ENCODE measurements at places on chromosomes 5 and 9.

DNA sequence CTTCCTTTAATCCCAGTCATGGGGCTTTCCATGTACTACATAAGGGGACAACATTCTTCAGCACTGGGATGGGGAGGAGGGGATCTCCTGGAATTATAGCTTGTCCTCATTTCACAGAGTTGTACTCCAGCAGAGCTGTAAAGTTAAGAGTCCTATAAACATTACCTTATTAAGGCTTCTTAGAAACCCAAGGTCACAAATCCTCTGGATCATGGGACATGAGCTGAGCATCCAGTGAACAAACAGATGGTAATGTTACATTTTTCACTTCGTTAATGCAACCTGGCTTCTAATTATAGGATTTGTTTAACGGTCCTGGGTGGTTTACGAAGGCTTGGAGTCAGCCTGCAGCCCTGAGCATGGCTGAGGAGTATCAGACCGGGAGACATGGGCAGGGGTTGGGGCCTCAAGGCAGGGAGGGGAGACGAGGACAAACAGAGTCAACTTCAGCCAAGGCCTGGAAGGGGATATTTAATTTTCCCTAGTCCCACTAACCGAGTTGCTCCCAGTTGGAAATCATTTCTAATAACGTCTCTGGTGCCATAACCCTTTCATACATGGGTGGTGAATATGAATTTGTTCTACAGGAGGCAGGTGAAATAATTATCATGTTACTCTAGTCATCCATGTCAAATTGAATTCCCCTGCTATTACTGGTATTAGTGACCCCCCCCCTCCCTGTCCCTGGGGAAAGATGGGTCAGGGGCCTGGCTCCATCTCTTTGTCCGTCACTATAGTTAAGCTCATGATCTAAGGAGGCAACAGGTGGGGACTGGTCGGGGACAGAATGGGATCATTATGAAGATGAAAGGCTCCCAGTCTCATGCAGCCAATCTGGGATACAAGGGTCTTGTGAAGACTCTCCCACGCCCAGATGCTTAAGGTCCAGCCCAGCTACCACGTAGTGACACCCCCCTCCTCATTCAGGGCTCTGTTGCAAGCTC is 10.7 kb upstream of the IL17B start:
- DNase-seq, result no peak

GRCh38 chr9:136587145-136587943 is 41.5 kb upstream of the NOTCH1 start:
- no peak for DNase-seq

- DNase-seq, result no peak
Observed at GRCh38 chr9:30915451-30915850, 1469.0 kb upstream of the ACO1 start.

DNA sequence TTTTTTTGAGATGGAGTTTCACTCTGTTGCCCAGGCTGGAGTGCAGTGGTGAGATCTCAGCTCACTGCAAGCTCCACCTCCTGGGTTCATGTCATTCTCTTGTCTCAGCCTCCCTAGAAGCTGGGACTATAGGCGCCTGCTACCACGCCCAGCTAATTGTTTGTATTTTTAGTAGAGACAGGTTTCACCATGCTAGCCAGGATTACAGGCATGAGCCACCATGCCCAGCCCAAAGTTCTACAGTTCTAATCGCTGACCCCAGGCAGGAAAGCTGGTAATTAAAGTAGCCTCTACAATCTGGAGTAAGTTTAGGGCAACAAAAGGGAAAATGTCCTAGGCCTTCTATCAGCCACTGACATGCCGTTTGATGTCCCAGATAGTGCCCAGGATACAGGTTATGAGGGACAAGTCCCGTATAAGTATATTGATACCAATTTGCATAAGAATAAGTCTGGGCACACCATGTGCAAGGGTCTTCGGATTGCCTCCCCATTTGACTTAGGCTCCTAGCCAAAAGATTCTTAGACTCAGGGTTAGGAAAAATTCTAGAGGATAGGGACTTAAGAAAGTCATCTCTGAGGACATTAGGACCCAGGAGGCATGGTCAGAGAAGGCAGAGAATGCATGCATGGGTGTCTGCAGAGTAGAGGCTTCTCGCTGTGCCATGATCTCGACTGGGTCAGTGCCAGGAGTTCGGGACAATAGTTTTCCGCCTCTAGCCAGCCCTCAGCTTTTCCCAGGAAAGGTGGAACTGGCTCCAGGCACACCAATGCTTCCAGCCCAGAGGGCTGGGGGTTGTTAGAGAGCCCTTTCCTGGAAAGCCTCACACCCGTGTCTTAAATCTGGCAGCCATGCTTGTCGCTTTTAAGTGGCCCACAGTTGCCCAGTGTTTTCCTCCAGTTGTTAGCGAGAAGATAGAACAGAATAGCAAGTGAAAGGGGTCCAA is 1111.1 kb downstream of the TAF11L14 start:
- no peak for DNase-seq

- DNase-seq, result no peak
Observed at GRCh38 chr9:101434998-101435397, 576 bp downstream of the ALDOB start.

GRCh38 chr5:98750693-98751092 is 22.8 kb upstream of the RGMB start:
- no peak for DNase-seq

GRCh38 chr9:99867968-99868367 is 38.5 kb upstream of the STX17 start:
- DNase-seq, result no peak

DNA sequence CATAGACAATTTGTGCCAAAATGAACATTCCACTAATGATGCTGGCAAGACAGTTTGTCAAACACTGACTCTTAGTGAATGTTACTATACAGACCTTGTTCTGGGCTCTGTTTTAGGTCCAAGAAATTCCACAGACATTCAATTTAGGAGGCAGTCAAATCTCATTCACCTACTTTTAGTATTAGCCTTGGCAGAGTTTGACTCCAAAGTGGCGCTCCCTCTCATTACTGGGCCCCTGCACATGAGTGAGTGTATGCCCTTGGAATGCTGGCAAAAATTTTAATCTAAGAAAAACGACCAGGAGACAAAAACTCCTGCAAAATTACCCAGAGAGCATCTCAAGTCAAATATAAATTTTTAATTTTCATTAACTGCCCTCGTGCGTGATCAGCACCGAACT is 94.9 kb upstream of the SLC27A6 start:
- no peak for DNase-seq

DNA sequence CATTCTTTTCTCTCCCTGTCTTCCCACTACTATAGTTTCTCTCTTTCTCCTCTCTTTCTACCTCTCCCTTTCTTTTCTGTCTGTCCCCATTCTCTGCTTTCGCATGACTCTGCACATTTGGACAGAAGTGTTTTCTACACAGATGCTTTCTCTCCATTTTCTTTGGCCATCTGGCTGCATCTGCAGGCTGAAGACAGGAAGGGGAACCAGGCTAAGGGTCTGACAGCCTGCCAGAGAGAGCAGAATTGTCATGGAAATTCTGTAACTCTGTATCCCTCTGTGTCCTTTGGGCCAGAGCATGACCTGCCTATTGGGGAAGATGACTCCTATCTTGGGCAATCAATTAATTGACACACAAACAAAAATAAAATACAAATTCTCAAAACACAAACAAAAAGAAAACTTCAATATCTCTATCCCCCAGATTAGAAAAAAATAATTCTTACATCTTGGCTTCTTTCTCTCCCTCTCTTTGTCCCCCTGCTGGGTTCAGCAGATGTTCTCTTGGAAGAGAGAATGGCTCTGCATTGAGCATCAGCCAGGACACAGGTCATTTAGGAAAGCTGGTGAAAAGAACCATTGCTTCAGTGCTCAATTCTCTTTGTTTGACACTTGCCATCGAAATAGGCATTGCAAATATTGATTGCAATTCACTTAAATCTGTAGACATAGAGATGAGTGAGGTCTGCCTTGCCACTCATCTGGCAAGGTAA is 415.9 kb upstream of the KLF4 start:
- DNase-seq, result no peak

DNA sequence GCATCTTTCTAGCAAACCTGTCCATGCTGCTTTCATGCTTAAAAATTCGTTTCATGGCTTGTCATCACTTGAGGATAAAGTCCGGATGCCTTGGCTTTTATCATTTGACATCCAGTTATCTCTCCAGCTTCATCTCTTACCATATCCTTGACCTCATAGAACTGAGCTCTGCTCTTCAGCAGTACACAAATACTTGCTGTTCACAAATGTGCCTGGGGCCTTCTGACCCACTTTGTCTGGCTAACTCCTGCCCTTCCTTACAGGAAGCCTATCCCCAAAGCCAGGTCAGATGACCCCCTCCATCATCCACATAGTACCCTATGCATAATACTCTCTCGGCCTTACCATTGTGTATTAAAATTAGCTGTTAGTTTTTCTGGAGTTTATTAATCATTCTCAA is 249.1 kb downstream of the SAXO1 start:
- no peak for DNase-seq

GRCh38 chr5:176912115-176912514 is 13.0 kb upstream of the HK3 start:
- DNase-seq, result no peak

DNA sequence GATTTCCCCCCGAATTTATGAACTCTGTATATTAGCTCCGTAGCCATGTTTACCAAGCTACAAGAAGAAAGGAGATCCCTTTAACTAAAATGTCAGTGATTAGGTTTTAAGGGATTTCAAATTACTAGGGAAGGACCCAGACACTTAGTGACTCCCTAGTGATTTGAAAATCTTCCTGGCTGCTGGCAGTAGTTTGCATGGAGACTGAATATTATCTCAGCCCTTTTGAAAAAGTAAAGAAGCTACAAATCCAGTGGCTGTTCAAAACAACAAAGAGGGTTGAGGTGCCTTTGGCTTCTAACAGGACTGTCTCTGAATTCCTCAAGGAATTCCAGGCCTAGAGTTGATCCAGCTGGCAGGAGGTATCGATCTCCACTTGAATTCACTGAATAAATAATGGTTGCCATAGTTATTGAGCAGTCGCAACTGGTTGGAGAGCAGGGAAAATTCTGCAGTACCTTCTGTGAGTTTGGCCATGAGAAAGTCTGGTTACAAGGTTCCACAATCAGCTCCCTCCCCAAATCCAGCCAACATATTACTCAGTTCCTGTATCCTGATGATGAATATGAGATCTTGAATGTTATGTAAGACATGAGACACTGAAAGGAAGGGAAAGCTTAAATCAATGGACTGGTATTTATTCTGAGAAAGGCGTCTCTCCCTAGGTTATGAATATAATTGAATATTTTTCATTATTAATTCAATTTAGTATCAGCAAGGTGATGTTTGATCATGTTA is 37.7 kb downstream of the NR4A3 start:
- no peak for DNase-seq

- DNase-seq, result no peak
Observed at GRCh38 chr5:139091439-139092156, 106.6 kb downstream of the SIL1 start.

- no peak for DNase-seq
Observed at GRCh38 chr5:76855961-76856360, 6.1 kb downstream of the S100Z start.

DNA sequence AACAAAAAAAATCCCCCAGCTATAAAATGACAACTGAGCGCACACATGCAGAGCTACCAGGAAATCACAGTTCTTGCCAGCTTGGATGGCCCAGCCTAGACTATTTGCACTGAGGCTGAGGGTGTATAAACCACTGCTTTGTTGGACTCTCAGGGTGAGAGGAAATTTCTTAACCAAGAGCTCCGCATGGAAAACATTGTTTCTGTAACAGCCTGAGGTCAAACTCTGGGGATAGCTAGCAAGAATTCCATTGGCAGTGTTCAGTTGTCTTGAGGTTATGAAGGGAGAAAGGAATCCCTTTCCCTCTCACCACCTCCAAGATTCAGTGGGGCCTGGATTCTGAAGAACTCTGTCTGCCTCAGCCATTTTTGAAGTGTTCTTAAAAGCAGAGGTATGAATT is 360.0 kb downstream of the OSTF1 start:
- DNase-seq, result no peak

DNA sequence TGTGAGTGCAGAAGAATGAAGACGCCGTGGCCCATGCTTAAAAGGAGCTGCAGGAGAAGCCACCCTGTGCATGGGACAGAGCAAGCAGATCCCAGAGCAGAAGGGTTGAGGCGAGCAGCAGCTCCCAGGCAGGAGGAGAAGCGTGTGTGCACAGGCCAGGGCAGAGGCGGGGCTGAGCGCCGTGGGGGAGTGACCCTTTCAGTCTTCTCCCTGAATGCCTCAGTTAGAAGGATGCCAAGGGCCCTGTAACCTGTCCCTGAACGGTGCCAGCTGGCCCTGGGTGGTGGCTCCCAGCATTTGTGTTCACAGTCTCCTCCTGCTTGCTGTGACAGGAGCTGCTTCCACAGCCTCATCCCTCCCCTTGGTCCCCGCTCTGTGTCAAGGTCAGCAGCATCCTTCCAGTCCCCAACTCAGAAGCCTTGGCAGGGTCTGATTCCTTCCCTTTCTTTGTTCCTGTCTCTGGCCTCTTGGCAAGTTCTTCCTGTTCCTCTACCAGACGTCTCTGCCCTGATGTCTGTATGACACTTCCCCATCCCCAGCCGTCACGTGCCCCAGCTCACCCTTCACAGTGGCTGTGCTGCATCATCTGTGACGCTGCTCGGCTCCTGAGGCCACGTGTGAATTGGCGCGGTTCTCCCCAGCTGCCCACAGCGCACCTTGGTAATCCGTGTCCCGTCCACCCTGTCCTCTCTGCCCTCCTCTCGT is 5.2 kb downstream of the EXOC3 start:
- DNase-seq, result no peak

DNA sequence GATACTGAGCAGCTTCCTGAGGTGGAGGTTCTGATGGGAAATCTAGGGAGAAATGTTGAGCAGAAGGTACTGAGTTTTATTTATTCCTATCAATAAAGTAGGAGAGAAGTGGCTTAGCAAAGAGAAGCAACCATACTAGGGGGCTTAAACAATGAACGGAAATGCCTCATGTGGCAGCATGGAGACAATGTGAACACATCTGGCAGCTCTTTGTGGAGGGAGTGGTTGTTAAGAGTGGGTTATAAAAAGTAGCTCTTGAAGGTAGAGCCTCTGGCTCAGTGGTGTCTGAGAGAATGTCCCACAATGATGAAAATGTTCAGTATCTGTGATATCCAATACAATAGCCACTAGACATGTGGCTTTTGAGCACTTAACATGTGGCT is 52.7 kb upstream of the EQTN start:
- DNase-seq, result no peak
